SJSA1 (cell line): ENCODE measurements at places on chromosomes 12 and 14. TPM values are rescaled to one million over a fixed set of nuclear protein-coding genes. Genes with fewer than 3 reads are reported as not detected.

SELPLG gene
- 2.1 and 2.9 TPM in 2 replicates for total RNA-seq

TBC1D30 gene
- 0.19 TPM in 1 of 2 replicates, not detected in the other for total RNA-seq

TMEM233 gene
- total RNA-seq: not detected in 2 replicates

CCDC197 gene
- total RNA-seq: not detected in 2 replicates

SERPINA10 gene
- not detected in 2 replicates for total RNA-seq

SDSL gene
- total RNA-seq: 2.7 and 7.7 TPM in 2 replicates

PLEKHG7 gene
- not detected in 2 replicates for total RNA-seq

INTS13 gene
- 35.7 and 58.9 TPM in 2 replicates for total RNA-seq

OR4E2 gene
- not detected in 2 replicates for total RNA-seq

DEGS2 gene
- total RNA-seq: not detected in 2 replicates

MYO1H gene
- not detected in 2 replicates for total RNA-seq

DEPDC4 gene
- 1.9 and 2.5 TPM in 2 replicates for total RNA-seq

SPRYD4 gene
- total RNA-seq: 0.69 and 1.4 TPM in 2 replicates

SOCS2 gene
- 19.2 and 34.7 TPM in 2 replicates for total RNA-seq

HOXC9 gene
- total RNA-seq: 9.6 and 14.2 TPM in 2 replicates

PLD4 gene
- not detected in 2 replicates for total RNA-seq
